Stimulated activated CD4-positive, alpha-beta T cell treated with anti-CD3 and anti-CD28 coated beads, Interleukin-2, amount 100 ng/mL, for 4 hours (primary cell): ENCODE measurements at places on chromosomes 7 and 10.

DNA sequence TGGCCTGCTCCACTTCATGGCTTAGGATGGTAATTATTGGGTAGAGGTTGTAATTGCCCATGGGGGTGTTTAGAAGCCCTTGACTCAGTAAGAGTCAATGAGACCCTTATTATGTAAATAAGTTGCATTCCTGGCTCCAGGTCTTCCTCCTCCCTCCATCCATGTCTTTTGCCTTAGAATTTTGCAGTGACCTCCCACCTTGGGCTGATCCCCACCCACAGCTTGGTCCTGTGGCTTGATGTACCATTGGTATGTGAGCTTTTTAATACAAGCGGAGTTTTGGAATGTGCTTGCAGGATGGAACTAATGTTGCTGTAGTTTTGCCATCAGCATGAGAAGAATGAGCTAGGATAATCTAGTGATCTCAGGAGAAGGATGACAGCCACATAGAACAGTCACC is 73.2 kb upstream of the DGKI start:
- DNase-seq, result no peak

DNA sequence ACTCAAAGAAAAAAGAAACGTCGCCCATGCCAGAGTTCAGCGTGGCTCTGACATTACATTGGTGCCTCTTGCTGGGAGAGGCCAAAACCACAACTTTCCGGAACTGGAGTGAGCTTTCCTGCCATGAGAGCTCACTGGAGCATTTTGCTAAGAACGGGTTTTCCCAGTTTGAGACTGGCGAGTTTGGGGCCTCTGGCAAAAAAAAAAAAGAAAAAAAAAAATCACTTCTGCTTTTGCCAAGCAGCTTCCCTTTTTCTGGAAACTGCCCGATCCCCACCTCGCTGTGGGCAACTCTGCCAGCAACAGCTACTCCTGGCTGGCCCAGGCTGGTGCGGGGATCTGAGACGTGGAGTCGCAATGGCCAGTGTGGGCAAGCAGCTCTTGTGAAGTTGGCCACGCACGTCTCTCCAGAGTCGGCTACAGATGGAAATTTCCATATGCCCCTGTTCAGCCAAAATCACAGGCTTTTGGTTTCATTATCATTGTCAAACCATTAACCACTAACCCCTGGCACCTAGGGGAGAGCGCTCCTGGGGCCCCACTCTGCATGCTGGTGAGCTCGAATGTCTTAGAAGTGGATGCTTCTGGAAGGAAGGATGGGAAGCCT is 25.7 kb downstream of the PRKAG2 start:
- DNase-seq, result no peak

- no peak for DNase-seq
Observed at GRCh38 chr10:32538256-32538655, 92.3 kb downstream of the CCDC7 start.

DNA sequence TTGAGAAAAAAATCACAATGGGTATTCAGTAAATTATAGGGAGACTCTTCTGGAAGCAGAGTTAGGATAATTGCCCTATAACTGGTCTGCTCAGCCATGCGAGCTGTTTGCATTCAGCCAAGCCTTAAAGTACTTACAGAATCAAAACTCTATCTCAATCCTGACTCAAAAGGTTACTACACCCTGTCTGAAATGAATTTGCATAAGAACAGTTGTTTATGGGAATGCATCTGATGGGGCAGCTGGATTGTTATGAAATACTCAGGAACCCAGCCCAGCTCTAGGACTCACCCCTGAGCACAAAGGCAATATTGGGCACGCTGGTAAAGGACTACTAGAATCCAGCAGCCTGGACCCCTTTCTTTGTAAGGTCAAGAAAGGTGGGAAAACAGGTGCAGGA is 38.8 kb downstream of the AKR1B15 start:
- DNase-seq, result no peak

- DNase-seq, result no peak
Observed at GRCh38 chr10:29482591-29483431, 152.0 kb downstream of the SVIL start.

- no peak for DNase-seq
Observed at GRCh38 chr7:22300839-22301238, 56.1 kb downstream of the RAPGEF5 start.

GRCh38 chr7:155009570-155010157 is 6.7 kb upstream of the PAXIP1 start:
- DNase-seq, result no peak

- no peak for DNase-seq
Observed at GRCh38 chr7:74575083-74575784, 82.3 kb upstream of the GTF2I start.

GRCh38 chr7:155843426-155844018 is 31.3 kb upstream of the SHH start:
- DNase-seq, result no peak

- no peak for DNase-seq
Observed at GRCh38 chr10:132309879-132310591, 2.3 kb upstream of the STK32C start.

DNA sequence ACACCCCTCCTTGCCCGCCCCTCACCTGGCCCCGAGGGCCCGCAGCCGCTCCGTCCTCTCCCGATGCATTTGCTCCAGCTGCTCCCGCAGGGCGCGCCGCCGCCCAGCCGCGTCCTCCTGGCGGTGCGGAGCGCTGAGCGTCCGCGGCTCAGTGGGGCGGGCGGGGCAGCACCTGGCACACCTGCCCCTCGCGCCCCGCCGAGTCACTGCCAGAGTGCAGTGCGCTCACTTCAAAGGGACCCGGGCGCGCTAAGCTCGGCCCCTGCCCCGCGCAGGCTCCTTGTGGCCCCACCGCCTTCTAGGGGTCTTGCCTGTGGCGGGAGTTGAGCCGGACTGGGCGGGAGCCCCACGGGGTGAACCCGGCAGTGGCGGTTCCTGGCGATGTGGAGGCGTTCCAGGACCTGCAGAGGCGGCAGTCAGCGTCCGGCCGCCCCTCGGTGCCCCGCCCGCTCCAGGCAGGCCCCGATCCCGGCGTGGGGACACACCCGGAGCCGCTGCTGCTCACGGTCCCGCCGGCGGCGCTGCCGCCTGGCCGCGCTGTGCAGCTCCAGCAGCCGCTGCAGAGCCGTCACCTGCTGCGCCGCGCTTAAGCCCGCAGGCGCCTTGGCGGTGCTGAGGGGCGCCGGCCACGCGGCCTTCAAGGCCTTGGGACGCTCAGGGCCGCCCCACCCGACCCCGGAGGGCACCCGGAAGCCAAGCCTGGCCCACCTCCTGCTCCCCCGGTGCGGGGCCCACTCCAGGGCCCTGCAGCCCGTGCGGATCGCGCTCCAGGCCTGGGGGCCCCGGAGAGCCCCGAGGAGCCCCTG is 6.7 kb downstream of the ATP6V1F start:
- DNase-seq, result peak; percentile 4

DNA sequence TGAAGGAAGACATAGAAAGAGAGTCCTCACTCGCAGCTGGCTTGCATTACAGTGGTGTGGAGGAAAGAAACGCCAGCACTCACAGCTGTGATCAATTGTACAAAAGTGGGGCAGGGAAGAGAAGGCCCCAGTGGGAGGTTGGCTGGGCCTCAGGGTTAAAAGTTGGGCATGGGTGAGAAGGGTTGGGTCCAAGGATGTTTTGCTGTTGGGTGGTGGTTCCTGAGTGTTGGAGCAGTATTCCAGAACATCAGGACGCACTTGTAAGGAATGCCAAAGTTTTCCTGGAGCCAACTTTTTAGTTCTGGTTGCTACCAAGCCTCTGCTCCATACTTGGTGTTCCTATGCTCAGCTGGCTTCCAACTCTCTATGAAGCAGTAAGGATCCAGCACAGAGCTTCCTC is 55.4 kb upstream of the MKRN1 start:
- DNase-seq, result no peak

- DNase-seq, result no peak
Observed at GRCh38 chr7:2528481-2529095, 9.0 kb downstream of the LFNG start.

- no peak for DNase-seq
Observed at GRCh38 chr7:80611779-80612178, 26.7 kb upstream of the CD36 start.

- no peak for DNase-seq
Observed at GRCh38 chr10:74121368-74121767, 29.3 kb downstream of the AP3M1 start.

DNA sequence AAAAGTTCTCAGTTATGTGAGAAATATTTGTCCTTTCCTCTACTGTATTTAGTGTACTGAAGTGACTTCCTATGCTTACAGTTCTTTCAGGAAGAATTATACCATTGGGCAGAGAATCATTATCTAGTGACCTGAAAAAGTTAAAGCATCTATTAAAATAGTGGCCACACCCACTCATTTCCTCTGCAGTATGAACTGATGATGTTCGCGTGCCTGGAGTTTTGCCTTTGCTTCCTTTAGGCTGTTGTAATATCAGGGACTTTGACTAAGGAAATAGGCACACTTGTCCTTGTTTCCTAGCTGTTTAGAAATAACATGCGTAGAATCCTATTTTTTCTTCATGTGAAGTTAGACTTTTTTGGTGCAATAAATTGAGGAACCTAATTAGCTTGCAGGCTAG is 100.7 kb downstream of the ZMYND11 start:
- no peak for DNase-seq

DNA sequence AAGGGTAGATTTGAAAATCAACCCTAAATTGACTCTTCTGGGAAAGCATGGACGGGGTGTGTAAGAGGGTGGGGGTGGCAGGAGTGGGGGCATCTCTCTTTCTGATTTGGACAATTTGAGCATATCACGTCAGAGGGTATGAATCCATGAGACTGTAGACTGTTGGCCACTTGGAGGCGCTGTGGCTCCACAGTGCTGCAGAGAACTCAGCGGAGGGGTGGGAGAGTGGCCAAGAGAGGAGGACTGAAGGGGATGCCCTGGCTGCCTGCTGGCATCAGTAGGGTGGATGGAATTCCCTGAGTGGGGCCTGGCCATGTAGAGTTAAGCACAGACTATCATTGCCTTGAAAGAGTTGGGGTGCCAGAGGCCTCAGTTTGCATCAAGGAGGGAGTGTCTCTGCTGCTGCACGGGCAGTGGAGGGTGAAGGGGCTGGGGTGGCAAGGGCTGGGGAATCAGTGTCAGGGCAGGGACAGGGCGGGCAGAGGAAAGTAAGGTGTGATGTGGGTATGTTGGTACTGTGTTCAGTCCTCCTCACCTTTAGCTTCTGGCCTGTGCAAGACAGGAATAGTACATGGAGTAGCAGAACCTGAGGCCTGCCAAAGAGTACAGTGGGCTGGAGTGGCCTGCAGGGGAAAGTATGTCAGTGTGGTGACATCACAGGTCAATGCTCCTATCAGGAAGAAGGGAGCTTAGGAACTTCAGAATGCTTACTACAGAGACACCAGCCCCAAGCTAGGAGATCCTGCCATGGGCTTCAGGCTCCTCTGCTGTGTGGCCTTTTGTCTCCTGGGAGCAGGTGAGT is 133.5 kb upstream of the PRSS58 start:
- DNase-seq, result no peak

DNA sequence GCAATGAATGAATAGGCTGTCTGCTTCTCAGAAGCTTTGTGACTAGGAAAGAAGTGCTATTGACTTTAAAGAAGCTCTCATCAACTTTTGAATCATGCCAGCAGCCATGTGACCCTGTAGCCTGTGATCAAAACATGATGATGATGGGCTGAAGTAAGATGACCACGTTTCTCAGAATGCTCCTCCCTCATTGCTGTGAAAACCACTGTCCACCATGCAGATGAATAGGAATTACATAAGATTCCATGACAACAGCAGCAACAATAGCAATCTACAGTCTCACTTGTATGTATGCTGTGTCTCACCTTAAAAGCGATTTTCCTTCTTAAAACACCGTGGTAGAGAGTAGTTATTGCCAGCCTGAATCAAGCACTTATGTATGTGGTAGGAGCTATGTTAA is 228.4 kb downstream of the TRIL start:
- no peak for DNase-seq

- DNase-seq, result no peak
Observed at GRCh38 chr10:1448252-1448930, 288.9 kb downstream of the ADARB2 start.

- DNase-seq, result no peak
Observed at GRCh38 chr7:44382459-44383265, 57.3 kb upstream of the CAMK2B start.

DNA sequence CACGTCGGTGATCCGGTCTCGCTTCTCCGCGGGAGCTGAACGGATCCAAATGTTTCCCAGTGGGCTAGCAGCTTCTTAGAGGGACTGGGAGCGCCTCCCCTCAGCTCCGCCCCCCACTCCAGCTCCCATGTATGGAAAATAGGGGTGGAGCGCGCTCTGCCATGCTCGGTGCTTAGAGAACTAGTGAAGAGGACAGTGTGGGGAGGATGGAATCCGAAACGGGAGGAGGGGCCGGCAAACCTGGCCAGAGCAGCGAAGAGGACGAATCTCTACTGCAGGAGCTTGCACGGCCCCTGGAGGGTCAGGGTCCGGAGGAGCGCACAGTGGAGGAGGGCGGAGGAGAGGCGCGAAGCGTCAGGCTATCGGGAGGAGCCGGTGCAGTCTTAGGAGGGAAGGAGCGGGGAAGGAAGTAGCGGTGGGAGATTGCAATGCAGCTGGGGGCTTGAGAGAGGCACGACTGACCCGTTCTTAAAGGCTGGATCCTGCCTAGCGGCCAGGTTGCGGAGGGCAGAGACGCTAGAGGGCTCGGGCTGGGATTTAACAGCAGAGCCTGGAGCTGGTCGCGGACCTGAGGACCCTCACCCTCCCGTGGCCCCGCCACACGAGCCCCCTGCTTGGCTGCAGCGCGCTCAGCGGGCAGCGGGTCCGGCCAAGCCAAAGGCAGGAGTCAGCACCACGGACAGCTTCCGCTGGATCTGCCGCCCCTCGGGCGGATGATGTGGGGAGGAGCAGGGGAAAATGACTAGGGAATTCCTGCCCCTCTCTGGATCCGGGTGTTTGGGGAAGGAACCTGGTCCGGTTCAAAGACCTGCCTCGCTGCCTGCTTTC is at the start of gene PRLHR:
PRLHR (minus strand) TSS at position 51 of the 828 bp plus-strand sequence. CDS start 404 bp downstream, outside the sequence.
- no peak for DNase-seq

DNA sequence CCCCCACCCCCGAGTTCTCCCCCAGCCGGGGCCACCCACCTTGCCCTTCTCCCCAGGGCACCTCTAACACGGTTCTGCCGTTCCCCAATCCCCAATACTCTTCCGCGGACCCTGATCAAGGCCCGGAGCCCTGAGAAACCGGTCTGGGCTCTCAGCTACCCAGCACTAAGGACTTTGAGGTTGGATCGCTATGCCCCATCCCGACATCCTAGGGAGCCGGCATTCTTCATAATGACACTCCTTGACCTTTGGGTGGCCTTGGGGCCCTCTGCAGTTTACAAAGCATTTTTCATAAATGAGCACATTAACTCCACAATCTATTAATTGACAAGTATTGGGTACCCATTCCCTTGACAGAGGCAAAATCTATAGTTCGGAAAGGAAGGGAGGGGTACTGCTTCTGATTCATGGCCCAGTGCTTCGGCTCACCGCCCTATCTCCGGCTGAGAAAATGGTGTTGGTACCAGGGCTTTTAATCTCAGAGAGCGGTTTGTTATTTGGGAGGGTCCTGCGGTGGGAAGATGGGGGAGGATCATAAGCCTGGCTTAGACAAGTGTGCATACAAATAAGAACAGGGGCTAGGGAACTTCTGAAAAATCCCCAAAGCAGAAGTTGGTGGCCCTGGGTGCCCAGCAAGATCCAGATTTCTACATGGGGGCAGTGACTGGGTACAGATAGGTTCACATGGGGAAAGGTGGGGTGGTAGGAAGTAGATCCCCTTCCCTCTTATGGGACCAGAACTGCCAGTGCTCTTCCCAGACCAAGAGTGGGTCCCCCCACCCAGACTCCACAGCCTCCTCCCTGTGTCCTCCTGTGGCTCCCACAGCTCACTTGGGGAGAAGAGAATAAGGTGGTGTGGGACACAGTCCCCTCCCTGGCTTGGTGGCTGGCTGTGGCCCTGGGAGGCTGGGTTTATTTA is 3.2 kb downstream of the IMPDH1 start:
- no peak for DNase-seq

- DNase-seq, result no peak
Observed at GRCh38 chr10:116099023-116099420, 174.0 kb downstream of the GFRA1 start.
